ENCODE measurements at places on chromosomes 13 and 19.

DNA sequence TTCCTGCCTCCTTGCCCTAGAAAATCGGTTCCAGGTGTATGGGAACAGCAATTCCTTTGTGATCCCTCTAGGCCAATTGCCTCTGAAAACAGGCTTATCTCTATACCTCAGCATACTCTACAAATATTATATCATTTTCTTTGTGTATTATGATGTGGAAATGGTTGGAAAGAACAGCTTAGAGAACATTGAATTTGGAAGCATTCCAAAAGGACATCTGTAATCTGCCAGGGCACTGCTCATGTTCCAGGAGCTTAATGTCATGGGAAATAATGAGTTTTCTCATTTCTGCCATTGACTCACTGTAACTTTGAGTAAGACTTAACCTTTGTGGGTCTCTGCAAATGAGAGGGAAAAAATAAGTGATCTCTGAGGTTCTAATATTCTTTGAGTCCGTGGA lies 147.3 kb downstream of the UFM1 start:
- no peak for DNase-seq

DNA sequence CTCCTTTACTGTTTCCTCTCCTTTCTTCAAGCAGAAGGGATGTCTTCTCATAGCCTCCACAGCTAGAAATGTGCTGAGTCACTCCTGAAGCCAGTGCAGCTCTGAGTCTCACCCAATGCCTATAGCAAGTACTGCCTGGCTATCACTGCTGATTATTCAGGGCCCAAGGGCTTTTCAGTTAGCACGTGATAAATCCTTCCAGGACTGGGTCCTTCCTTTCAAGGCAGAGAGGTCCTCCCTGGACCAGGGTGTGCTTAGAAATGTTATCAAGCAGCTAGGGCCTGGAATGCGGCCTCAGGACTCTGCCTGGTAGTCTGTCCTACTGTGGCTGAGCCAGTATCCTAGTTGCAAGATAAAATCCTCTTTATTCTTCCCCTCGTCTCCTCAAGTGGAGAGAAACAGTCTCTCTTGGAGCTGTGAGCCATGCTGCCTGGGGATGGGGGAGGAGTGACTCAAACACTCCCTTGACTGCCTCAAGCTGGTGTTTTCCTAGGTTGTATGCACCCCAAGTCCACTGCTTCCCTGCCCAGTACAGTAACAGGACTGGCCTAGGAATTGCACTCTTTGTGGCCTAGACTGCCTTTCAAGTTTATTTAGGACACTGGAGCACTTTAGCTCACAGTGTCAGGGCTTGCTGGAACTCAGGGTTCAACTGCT lies 198.7 kb upstream of the SERP2 start:
- DNase-seq, result no peak

- DNase-seq, result no peak
Measured at GRCh38 chr13:35484384-35484783, 7.9 kb upstream of the MAB21L1 start.

DNA sequence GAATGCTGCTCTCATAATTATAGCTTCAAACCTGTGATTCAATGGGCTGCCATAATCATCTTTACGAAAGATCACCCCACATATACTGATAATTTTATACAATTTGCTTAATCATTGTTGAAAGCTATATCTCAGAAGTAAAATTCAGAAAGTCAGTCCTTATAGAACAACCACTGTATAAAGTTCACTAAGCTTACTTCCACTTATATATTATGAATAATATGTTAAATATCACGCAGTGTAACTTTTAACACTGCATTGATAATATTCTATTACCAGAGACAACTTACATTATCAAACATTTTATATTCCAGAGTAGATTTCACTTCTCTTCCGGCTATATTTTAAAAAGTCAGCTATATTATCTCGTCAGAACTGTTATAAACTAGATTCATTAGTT lies 550.1 kb upstream of the PCDH20 start:
- DNase-seq, result no peak
